ENCODE measurements at places on chromosomes 16 and 17.

DNA sequence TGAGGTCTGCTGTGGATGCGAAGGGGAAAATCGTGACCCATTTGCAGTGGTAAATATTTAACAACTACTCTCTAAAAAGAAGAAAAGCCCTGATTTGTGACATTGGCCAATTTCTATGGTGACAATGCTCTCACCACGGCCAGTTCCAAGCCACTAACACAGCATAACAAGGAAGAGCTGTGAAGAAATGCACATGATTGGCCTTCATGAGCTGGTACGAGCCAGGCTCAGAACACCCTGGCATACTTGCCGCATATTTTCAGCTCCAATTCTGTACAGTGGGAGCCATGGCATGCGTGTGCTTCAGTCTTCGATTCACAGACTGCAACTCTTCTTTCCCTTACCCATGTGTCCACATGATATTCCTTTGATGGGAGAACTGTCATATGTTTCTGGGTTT is 363.9 kb upstream of the CDH5 start:
- DNase-seq: no peak

GRCh38 chr16:14071576-14072271 is 605 bp downstream of the MRTFB start:
- no peak for DNase-seq

DNA sequence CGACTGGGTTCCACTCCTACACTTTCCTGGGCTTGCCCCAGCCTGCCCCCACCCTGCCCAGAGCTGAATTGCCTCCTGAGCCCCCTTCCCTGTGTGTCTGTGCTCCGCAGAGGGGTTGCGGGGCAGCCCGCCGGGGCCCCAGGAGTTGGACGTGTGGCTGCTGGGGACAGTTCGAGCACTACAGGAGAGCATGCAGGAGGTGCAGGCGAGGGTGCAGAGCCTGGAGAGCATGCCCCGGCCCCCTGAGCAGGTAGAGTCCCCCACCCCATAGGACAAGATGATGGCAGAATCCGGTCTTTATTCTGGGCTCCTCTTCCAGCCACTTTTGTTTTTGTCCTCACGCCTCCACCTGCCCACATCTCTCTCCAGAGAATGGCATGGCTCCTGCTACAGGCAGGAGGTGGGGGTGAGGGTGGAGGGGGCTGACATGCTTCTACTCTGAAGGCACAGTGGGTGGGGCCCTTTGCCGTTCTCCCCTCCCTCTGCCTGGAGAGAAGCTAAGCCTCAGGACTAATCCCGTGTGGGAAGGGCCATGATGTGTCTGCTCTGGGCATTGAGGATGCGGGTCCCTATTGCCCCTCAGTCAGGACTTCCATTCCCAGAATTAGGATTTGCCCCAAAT is 3.5 kb downstream of the ACBD4 start:
- no peak for DNase-seq

DNA sequence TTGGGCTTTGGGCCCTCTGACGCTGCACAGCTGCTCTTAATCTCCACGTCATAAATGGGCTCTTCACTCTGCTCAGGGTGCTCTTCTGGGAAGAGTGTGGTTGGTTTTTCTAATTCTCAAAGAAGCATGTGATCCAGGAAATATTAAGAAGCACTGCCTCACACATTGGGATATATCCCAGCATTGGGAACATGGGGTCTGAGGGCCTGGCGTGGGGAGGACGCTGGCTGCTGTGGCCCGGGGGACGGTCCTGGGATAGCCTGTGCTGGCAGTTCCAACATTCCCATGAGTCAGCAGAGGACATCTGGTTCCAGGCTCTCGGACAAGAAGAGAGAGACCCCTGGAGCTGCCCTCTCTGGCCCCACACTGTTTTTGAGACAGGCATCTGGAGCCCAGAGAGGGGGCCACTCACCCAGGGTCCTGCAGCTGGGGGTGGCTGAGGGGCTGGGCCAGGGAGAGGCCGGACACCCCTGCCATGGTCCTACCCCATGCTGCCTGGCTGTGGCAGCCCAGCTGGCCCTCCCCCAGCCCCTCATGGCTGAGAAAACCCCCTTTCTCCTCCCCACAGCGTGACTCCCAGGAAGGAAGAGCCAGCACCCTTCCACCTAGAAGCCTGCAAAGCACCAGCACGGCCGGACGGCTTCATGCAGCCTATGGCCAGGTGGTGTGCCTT is 58.8 kb downstream of the NT5M start:
- DNase-seq: no peak

GRCh38 chr17:34366529-34367107 is 3.6 kb upstream of the CCL1 start:
- no peak for DNase-seq

DNA sequence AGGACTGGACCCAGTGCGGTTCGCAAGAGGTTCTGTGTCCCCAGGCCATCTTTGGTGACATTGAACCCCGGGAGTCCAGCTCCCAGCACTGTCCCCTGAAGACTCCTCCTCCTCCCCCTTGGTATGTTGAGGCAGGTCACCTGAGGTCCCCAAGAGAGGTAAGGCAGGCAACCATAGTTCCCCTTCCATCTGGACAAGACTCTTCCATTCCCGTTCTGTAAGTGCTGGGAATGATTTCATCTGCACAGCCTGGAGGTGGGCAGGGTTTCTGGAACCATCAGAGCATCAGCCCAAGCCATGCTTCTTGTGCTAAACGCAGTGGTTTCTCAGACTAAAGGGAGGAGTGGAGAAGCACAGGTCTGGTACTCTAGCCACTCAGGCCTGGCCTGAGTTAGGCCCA is 24.9 kb downstream of the COPZ2 start:
- DNase-seq: no peak

DNA sequence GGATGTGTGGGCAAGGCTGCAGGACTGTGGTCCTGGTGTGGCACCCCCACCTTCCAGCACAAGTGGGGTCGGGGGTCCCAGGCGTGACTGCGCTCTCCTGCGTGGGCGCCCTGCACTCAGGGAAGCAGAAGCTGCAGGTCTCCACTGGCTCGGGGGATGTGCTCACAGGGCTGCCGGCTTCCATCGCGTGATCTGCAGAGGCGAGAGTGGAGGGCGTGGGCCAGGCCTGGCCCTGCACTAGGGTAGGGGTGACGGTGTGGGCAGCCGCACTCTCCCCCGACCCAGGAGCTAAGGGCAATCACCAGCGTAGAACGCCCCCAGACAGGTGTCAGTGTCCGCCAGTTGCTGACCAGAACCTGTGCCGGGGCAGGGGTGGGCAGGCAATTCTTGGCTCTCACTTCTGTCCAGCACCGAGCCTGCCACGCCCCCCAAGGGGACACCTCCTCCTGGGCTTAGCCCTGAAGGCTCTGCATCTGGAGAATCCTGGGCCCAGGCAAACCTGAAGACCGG is 32.3 kb downstream of the TNFRSF13B start:
- no peak for DNase-seq
